ENCODE measurements at places on chromosomes 4 and X.

GRCh38 chr4:183358215-183358755 lies 36.1 kb upstream of the CLDN24 start:
- no peak for DNase-seq

- DNase-seq = no peak
Observed at GRCh38 chr4:37480509-37480908, 205.7 kb downstream of the RELL1 start.

DNA sequence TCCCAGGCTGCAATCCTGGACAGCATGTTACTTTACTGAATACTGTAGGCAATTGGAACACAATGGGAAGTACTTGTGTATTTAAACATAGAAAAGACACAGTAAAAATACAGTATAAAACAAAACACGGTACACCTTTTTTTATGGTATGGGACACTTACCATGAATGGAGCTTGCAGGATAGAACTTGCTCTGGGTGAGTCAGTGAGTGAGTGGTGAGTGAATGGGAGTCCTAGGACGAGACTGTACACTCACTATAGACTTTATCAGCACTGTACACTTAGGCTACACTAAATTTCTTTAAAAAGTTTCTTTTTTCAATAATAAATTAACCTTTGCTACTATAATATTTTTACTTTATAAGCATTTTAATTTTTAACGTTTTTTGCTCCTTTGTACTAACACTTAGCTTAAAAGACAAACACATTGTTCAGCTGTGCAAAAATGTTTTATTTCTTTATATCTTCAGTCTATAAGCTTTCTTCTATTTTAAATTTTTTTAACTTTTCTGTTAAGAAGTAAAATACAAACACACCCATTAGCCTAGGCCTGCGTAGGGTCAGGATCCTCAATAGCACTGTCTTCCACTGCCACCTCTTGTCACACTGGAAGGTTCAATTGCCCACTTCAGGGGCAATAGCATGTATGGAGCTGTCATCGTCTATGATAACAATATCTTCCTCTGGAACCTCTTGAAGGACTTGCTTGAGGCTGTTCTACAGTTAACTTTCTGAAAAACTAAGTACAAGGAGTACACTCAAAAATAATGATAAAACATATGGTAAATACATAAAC lies 293.5 kb upstream of the FSTL5 start:
- no peak for DNase-seq

DNA sequence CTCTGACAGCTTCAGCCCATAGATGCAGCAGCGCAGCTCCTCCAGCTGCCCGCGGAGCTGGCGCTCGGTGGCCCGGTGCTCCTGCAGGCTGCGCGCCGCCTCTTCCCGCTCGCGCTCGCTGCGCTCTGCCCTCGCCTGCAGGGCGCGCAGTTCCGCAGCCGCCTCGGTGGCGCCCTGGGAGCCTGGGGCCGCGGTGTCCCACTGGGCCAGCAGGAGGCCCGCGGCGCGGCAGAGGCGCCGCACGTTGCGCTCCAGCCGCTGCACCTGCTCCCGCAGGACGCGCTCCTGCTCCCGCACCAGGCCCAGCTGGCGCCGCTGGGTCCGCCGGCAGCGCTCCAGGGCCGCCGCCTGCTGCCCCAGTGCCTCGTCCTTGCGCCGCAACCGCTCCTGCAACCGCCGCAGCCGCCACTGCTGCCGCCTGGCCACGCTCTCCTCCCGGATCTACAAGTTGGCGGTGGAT lies 10.1 kb downstream of the C4orf50 start:
- DNase-seq = no peak

DNA sequence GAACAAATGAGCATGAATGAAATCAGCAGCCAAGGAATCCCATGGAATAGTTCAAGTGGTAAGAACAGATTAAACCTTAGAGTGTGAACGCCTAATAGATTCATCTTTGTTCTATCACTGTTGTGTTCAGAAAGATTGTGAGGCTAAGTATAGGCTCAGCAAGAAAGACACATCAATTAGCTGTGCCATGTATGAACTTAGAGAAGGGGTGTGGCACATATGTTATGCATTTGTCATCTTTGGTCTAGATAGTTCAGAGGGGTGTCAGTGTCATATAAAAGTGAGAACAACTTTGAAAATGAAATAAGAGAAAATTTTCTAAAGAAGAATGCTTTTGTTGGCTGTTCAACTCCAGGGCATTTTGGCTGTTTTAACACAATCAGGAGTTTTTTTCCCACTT lies 9.4 kb downstream of the DAPP1 start:
- no peak for DNase-seq
